ENCODE measurements at places on chromosomes 4 and X.

- DNase-seq, result peak; percentile 63
Measured at GRCh38 chr4:140099983-140100382, 54.0 kb downstream of the MAML3 start.

DNA sequence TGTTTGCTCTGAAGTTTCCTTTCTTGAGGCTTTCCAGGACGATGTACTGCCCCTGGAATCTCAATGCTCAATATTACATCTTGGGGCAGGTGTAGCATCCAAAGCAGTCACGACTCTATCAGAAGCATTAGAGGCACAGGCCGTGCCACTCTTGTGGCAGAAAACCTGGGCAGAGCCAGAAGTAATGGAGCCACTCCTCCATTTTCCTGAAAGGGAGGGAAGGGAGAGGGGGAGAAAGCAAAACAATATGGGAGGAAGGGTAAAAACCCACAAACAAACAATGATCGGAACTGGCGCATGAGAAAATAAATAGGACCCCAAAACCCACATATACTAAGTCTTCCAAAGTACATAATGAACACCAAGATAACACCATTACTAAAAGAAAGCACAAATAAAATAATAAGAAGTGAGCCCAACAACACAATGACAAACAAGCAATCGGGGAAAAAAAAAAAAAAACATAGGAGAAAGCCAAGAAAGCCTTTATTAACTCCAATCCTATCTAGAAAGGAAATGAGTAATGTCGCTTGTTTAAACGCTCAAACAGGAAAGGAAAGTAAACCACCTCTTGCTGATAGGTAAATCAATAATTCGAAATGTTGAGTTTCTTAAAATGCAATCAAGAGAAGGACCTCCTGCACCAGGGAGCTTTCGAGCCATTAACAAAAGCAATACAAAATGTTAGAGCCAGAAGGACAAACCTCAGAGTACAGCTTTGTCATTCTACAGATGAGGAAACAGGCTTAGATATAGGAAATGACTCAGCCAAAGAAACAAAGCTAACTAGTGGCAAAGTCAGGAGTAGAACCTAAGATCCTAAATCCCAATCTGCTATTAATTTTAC lies 117.4 kb downstream of the ATRX start:
- DNase-seq, result no peak

DNA sequence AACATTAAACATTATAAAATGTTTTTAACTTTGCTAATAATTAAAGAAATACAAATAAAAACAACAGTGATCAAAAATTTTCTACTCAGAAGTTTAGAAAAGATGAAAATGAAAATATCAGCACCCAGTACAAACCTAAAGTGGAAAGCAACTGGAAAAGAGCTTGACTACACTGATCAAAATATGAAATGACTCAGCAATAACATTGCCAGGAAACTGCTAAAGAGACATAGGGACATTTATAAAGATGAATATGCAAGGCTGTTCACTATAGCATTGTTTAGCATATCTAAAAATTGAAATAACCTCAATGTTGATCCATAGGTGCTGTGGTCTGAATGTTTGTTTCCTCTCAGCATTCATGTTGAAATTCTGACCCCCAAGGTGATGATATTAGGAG lies 88.5 kb upstream of the NOCT start:
- no peak for DNase-seq

GRCh38 chr4:6052679-6053078 lies 34.4 kb upstream of the C4orf50 start:
- no peak for DNase-seq

- DNase-seq, result no peak
Measured at GRCh38 chr4:42617030-42617429, 39.9 kb downstream of the ATP8A1 start.

DNA sequence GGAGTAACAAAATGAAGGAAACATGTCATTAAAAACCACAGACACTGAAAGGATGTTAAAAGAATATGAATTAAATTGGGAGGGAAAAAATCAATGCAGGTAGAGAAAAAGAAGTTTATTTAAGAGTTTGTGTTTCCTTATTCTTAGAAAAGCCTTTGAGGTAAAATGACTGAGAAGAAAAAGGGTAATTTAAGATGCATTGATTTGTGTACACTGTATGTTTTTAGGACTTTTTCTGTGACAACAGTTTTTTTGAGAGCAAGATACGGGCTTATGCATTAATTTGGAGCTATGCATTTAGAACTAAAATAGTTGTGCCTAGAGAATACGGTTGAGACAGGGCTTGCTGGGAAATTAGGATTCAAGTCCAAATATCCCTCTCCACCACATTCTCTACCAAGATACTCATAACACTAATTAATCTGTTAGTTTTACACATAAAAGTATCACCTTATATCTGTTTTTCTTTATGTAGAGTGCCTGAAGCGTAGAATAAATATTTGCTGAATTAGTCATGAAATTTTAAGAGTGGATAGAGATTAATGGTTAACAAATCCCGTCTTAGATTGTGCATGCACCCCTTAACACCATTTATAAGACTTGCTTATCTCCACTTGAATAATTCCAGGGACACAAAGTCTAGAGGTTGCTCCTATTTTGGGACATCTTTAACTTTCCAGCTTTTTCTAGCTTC lies 232.5 kb downstream of the PCDH7 start:
- DNase-seq, result no peak

DNA sequence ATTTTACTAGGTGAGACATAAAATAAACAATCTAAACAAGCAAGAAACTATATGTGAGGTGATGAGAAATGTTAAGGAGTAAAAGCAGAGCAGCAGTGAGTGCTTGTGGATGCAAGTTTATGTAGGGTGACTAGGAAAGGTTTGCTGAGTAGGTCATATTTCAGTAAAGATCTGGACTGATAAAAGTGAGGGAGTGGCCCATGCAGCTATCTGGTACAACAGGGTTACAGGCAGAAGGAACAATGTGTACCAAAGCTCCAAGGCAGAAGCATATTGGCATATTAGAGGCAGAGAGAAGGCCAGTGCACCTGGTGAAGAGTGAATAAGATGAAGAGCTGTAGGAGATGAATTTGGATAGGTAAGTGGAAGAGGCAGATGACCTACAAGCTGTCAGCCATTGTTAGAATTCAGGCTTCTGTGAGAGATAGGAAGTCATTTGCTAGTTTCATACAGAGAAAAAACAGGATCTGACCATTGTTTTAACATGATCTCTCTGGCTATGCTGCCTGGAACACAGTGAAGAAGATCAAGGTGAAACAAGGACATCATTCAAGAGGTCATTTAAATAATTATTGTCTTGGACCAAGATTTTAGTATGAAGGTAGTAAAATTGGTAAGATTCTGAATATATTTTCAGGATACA lies 274.6 kb downstream of the ANKRD50 start:
- DNase-seq, result no peak

DNA sequence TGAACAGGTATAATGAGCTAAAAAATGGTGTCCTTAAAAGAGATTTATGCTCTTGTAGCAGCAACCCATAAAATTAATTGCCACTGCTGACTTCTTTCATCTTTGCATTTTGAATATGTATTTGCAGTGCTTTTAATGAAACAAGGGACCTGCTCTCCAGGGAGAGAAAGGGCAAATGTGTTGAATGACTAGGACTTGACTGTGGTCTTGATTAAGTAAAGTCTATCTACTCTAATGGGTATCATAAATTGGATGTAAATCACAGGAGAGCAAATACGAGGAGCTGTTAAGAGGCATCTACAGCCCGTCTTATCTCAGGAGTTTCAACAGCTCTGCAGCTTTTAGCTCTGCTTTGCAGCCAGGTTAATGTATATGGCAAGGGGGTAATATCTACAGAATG lies 216.4 kb downstream of the PALLD start:
- no peak for DNase-seq

- DNase-seq, result no peak
Measured at GRCh38 chr4:86221002-86221401, 138.9 kb downstream of the MAPK10 start.

GRCh38 chr4:109206620-109207019 lies 95.8 kb downstream of the COL25A1 start:
- no peak for DNase-seq

DNA sequence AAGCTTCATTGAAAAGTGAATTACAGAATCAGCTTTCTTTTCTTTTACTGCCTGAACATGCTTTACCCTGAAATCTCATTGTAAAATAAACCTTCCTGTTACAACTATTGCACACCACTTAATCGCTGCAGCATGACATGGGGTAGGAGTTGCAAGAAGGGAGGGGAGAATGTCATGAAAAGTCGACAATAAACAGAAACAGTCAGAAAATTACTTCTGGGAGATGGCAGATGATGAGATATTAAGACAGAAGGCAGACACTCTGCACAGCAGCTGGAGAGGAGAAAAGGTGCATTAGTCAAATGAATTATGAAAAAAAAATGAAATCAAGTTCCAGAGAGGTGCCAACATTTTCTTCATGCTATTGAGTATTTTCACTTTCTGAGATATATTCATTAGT lies 287.7 kb downstream of the PCDH7 start:
- DNase-seq, result no peak

- no peak for DNase-seq
Measured at GRCh38 chr4:20493761-20494353, 206.4 kb upstream of the PACRGL start.

- peak; percentile 82 for DNase-seq
Measured at GRCh38 chrX:48540028-48540375, 488 bp downstream of the TBC1D25 start.

DNA sequence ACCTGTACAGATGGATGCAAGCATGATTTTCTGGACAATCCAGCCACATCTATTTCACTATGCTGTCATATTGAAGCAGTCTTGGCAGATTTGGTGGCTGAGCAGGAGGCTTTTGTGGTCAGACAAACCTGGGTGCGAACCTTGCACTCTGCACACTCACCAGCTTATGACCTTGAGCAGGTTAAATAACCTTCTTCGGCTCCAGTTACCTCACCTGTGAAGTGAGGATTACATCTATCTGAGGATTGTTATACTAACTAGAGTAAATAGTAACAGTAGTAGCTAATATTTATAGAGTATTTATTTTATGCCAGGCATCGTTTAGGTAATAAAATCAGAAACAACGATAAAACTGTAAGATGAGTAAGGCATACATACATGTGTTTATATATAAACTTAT lies 150.0 kb downstream of the PPP3CA start:
- DNase-seq, result no peak

GRCh38 chrX:153820601-153821000 lies 9.7 kb downstream of the PDZD4 start:
- DNase-seq, result no peak

DNA sequence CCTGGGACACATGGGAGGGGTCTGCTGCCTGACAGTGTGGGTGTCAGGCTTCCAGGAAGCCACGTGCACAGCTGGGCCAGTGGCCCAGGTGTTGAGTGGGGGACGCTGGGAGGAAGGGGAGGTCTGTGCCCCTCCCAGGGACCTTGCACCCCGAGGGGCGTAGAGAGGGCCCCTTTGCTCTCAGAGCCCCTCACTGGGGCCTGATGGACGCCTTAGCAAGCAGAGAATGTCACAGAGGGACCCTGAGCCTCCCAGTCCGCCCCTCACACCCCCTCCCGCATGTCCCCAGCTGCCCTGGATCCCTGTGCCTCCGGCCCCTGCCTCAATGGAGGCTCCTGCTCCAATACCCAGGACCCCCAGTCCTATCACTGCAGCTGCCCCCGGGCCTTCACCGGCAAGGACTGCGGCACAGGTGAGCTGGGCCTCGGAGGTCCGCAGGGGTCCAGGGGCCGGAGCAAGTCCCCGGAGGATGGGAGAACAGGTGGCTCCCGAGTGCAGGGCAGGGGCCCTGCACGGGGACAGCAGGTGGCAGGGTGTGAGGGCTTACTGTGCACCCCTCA lies 2.1 kb downstream of the HGFAC start:
- no peak for DNase-seq

DNA sequence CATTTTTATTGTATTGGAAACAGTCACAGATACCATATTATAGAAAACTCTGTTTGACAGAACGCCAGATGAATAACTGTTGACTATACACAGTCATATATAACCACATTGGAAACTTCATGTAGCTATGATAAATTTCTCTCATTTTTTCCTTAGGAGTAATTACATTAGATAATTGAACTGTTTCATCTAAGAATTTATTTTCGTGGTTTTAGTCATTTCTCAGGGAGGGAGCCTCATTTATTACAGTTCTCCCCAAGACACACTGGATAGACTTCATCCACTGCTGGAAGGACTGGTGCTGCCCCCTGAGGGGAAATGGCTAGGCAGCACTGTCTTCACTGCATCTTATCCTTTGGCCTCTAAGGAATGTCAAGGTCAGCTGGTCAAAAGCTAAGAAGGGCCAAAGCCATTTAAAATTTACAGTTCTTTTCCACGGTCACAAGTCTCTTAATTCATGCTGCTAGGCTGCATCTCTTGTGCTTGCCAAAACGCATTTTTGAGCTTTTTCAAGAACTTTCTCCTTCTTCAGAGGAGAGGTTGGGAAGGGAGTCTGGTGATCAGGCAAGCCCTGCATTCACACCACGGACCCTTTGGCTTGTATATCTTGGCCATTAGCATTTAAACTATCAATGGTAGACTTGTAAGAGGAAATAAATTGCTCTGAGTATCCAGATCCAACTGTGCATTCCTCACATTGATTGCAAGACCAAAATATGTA lies 145.1 kb downstream of the CBR4 start:
- DNase-seq, result no peak

GRCh38 chr4:88706574-88706973 lies 8.9 kb upstream of the NAP1L5 start:
- DNase-seq, result no peak

DNA sequence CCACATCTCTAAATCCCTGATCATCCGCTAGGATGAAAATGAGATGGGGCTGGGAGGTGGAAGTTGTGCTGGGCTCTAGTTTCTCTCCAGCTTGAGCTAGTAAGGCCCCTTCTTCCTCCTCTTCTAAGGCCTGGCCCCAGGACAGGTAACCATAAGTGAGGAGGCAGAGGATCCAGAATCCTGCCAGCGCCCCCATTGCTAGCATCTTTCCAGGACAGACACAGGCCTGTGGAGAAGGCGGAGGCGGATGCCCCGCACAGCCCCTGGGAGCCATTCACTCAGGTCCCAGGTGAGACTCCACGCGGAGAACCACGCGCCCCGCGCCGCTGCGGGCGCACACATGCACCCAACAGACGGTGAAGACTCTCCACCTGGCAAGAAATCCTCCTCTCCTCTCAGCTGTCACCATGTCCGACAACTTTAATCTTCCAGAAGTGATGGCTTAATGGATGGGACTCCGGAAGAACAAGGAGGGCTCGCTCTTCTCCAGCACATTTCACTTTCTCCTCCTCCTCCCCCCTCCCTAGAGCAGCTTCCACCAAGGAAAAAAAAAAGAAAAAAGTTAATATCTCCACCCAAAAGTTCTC lies 793 bp downstream of the ARSJ start:
- DNase-seq, result no peak
